Kidney capillary endothelial cell (primary cell): ENCODE measurements at places on chromosomes 2 and 18.

GRCh38 chr2:104849618-104850141 is 4.2 kb upstream of the POU3F3 start:
- DNase-seq: peak; percentile 81

- no peak for DNase-seq
Observed at GRCh38 chr18:61973273-61974115, 80.7 kb upstream of the RNF152 start.

GRCh38 chr2:2851806-2852777 is 521.0 kb upstream of the MYT1L start:
- DNase-seq: no peak

DNA sequence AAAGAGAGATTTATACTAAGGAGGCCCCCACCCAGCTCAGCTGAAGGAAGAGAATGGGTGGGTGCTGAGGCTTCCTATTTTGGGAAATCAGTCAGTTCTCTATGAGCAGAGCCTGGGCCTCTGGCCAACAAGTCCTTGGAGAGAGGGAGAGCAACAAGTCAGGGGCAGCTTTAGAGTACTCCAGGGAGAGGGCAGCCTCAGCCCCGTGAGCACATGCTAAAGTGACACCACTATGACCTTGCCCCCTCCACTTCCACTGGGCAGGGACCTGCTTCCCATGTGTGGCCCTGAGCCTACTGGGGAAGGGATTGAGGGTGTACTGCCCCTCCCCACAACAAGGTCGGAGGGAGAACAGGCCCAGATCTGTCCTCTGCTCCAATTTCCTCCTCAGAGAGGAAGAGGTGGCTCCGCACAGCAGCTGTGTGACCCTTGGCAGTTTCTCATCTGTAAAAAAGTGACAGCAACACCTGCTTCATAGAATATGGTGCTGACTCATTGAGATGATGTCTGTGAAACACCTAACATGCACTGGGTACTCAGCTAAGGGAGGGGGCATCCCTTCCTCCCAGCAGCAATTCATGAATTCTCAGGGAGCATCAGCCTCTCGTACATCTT is 72.9 kb downstream of the CLHC1 start:
- DNase-seq: no peak

GRCh38 chr2:42123426-42123825 is 45.7 kb upstream of the EML4 start:
- no peak for DNase-seq

DNA sequence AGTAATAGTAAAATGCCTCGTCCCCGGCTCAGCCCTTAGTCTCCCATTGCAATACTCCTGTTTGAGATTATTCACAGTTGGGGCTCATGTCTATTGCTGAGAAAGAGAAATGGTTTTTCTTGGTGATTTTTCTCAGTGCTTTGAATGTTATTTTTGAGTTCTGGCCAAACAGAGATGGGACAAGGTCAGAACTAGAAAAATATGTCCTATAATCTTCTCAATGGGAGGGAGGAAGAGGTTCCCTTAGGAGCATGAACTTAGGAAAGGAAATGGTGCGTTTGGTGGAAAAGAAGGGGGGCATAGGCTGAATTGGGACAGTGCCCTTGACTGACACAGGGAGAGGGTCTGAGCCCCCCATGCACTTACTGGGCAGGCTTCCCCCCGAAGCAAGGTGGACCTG is 133.8 kb downstream of the AGAP1 start:
- DNase-seq: no peak
